SJCRH30 (cell line): ENCODE measurements at places on chromosomes 5 and 9. TPM values are rescaled to one million over a fixed set of nuclear protein-coding genes. Genes with fewer than 3 reads are reported as not detected.

The SERINC5 gene
- 7.8 and 9.0 TPM in 2 replicates for total RNA-seq

DNA sequence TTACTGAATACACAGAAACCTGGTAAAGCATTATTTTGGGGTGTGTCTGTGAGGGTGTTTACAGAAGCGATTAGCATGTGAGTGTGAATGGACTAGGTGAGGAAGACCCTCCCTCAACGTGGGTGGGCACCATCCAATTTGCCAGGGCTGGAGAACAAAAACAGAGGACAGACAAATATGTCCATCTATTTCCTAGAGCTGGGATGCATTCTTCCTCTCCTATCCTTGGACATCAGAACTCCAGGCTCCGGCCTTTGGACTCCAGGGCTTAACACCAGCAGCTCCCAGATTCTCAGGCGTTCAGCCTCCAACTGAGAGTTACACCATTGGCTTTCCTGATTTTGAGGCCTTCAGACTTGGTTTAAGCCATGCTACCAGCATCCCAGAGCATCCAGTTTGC lies 65.8 kb upstream of the CHD1 start:
- H3K4me1 ChIP-seq, result no peaks in the 10 kb centered on the region
- DNase-seq, result no peak
- H3K27me3 ChIP-seq, result no peaks in the 10 kb centered on the region

The PTGER4 gene
- total RNA-seq, result 7.4 and 9.6 TPM in 2 replicates

GRCh38 chr9:37466037-37466709 lies 923 bp upstream of the ZBTB5 start:
- H3K27me3 ChIP-seq, result no peaks in the 10 kb centered on the region
- H3K4me3 ChIP-seq, result peak overlapping the region; percentile 88
- H3K27ac ChIP-seq, result peak overlapping the region; percentile 84
- DNase-seq, result peak; percentile 89
- H3K36me3 ChIP-seq, result no peaks in the 10 kb centered on the region
